Immature natural killer cell (primary cell): ENCODE measurements at places on chromosomes 5 and 9.

GRCh38 chr5:32390819-32391591, 53.5 kb downstream of the ZFR start:
- DNase-seq, result no peak

- no peak for DNase-seq
Measured at GRCh38 chr5:73663161-73663859, 37.3 kb downstream of the ARHGEF28 start.

- DNase-seq, result no peak
Measured at GRCh38 chr9:19050637-19051591, 1.7 kb downstream of the RRAGA start.

GRCh38 chr9:135048046-135048757, 39.3 kb upstream of the OLFM1 start:
- DNase-seq, result no peak

DNA sequence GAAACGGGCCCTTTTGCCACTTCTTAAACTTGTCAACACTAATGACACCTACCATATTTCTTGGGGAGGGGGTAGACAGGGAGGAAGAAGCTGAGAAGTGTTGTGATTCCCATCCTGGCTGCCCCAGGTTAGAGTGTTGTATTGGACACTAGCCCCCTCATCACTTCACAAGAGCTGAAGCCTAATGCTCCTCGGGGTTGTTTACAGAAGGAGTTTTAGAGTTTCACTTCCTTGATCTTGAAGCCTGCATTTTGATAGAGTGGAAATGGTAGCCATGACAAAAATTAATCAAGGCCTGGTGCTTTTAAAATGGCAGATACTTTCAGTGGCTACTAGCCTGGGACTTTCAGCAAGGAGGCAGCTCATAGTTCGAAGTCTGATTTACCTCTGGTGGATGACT, 11.0 kb upstream of the FAM120AOS start:
- DNase-seq, result no peak

- DNase-seq, result no peak
Measured at GRCh38 chr5:66757219-66757833, 161.1 kb downstream of the MAST4 start.

DNA sequence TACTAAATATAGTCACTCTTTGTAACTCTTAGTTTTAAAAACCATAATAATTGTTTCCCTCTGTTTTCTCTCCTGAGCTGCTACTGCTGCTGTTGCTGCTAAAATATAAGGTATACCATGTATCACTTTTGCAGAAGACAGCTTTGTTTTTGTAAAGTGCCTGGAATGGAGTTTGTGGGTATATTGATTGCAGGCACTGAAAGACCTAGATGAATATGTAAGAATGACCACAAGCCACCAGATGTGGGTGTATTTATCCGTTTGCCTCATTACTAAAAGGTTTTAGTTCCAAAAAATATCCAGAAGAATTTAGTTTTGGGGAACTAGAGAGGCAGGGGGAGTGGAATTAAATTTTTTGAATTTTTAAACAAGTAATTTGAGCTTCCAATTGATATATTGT, 151.1 kb upstream of the CDKN2B start:
- DNase-seq, result no peak

- no peak for DNase-seq
Measured at GRCh38 chr5:177189416-177189815, 55.8 kb downstream of the NSD1 start.

- DNase-seq, result no peak
Measured at GRCh38 chr5:107456281-107456715, 214.4 kb downstream of the EFNA5 start.

GRCh38 chr9:130382636-130383349, 62.0 kb upstream of the ASS1 start:
- DNase-seq, result no peak

DNA sequence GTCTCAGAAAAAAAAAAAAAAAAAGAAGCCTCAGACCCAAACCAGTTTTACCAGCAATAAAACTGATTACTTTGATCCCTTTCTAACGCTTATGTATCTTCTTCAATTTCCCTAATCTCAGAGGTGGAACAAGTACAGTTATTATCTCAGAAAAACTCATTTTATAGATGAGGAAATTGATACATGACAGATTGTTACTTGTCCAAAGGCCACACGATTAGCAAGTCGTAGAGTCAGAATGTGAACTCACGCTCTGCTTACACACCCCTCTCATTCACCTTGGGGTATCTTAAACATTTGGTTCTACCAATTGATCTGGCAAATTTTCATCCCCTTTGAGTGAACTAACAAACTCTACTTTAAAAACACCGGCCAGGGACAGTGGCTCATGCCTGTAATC, 110.2 kb downstream of the SUSD1 start:
- no peak for DNase-seq

DNA sequence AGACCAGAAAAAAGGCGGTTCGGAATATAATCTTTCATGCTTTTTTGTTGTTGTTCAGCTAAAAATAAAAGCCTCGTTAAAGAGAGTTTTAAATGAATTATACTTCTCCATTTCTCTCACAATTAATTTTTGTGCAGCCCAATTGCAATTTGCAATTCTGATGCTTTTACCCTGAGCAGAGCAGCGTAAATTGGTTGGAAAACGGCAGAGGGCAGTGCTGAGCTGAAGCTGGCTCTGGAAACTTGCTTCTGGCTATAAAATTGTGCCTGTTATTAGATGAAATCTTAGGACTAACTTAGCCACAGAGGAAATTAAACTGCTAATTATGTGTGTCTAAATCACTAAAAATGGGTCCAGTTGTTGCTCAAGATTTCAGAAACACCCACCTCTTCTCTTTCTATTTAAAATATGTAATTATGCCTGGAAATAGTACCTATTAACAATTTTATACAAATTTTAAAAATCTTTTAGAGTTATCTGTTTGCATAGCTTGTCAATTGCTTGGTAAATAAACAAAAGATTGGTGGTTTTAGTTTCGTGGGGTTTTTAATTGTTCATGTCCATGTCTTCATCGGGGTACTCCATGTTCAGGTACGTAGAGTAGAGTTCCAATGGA, 441.8 kb upstream of the TLE4 start:
- no peak for DNase-seq

DNA sequence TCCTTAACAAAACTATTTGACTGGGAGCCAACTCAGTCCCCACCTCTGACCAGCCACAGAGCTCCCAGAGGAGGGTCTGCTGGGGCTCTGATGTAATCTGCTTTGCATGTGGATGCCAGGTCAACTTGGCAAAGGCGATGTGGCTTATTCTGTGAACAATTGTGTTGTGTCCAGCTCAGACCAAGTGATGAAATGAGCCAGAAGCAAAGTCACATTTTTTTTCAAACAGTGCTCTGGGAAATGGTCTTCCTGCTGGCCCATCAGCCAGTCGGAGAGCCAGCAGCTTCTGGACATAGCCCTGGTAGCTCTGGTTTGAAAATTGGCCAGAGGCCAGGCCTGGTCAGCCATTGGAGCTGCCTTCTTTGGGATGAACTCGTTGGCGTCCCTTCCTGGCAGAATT, 86.5 kb downstream of the ANGPTL2 start:
- no peak for DNase-seq

DNA sequence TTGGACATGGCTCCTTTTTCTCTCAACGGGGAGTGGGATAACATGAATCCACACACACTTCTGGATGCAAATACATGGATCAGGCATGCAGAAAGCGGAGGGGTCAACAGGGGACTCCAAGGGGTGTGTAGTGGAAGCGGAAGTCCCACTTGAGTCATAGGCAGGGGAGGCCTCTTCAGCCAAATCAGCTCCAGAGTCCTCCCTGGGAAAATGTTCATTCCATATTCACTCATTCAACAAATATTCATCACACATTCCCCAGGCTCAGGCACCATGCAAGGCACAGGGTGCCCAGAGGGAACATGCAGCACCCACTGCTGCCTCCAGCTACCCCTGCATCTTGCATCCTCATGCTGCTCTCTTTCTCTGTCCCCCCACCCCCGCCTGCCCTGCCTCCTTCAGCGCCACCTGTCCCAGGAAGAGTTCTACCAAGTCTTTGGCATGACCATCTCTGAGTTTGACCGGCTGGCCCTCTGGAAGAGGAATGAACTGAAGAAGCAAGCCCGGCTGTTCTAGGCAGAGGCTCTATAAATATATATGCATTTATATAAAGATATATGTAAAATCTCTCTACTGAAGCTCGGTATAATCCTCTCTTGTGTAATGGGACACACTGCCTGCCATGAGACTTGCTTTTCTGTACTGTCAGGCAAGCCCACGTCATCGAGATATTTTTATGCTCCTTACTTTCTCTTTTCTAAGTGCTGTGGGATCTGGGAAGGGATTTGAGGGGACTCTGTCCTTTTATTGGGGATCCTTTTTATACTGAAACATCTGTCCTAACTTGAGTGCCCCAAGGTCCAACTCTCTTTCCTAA, 13.6 kb upstream of the AFAP1L1 start:
- no peak for DNase-seq

DNA sequence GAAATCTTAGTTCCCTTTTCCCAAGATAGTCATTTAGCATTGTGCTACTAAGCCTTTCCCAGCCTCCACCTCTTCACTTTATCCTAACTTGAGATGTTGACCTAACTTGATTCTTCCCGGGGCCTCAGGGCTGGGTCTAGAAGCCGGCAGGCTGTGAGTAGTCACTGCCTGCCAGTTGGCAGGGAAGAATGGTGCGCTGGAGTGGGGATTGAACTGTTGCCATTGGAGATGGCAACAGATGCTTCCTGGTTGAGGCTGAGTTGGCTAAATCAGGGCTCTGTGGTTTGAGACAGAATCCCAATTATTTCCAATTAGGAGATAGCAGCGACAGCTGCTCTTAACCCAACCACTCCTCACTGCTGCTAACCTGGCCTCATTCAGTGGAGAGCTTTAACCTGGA, 343.1 kb downstream of the BRINP1 start:
- no peak for DNase-seq

DNA sequence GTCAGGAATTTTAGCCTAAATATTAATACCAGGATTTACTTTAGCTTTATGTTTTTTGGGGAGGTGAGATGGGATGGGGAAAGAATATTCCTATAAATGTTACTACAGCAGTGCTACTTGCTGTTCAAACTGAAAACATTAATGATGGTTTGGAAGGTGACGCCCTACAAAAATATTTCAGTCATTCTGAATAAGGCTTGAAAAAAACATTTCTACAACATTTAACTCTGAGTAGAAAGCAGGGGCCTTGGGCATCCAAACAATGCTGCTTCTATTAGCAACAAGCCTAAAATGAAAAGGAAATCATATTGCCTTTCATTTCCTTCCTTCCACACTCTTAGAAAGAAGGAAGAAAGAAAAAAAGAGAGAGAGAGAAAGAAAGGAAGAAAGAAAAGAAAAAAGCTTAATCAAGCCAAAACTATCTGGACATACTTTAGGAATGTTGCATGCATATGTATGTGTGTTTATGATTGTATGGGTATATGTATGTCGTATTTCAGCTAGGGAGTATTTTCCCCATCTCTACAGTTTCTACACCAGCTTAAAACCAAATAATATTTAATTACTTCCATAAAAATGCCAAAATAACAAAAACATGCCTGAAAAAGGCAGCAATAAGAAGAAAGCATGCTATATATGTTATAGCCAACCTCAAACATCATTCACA, 16.3 kb upstream of the DAB2 start:
- no peak for DNase-seq

GRCh38 chr5:150778517-150779396, at the start of gene SMIM3:
Gene SMIM3 (plus strand): TSS chr5:150778757. CDS start chr5:150795441, 16,684 bp downstream.
- DNase-seq, result peak; percentile 59

GRCh38 chr9:34992376-34992951, 2.9 kb downstream of the DNAJB5 start:
- no peak for DNase-seq

- DNase-seq, result no peak
Measured at GRCh38 chr5:115202952-115203351, 33.2 kb upstream of the TRIM36 start.

GRCh38 chr5:60487476-60487875, 212.5 kb downstream of the DEPDC1B start:
- DNase-seq, result no peak

GRCh38 chr9:17171309-17172094, 36.7 kb downstream of the CNTLN start:
- no peak for DNase-seq

GRCh38 chr9:19184144-19184917, 46.2 kb upstream of the DENND4C start:
- DNase-seq, result peak; percentile 91

DNA sequence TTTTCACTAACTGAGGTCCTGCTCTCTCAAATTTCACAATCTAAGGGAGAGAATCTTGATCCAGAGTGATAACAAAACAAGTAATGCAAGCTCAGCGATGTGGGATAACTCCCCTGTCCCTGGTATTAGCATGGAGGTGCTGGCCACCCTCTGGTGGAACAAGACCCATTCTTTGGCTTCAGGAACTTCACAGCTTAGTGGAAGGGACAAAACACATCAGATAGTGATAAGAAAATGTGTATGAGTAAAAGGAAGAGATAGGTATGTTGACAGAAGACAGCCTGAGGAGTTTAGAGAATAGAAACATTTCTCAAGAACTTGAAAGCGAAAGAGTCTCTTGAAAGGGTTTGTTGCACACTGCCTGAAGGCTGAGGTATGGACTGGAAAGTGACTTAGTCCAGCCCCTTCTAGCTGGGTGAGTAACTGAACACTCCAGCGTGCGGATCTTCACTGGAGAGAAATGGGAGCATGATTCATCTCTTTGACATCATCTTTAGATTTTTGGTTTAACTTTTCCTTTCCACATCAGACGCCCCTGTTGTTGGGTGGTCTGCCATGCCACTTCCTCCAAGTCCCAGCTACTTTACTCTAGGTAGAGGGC, 25.4 kb upstream of the ZSWIM6 start:
- no peak for DNase-seq

GRCh38 chr9:105313238-105313637, 68.8 kb downstream of the SLC44A1 start:
- DNase-seq, result peak; percentile 1

GRCh38 chr9:137077758-137078693, 709 bp downstream of the UAP1L1 start:
- peak; percentile 42 for DNase-seq

DNA sequence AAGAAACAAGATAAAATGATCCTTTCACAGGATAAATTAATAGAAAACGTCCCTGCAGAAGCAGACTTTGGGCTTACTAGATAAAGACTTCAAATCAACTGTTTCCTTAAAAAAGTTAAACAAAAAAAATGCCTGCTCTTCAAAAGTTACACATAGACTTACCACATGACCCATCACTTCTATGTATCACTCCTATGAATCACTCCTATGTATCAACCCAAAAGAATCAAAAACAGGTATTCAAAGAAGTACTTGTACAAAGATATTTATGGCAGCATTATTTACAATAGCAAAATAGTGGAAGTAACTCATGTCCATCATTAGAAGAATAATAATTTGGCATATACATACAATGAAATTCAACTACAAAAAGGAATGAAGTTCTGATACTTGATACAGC, 56.3 kb upstream of the PRDM9 start:
- no peak for DNase-seq
